ENCODE measurements at places on chromosomes 16 and 17.
A peak's percentile ranks its signal among the peaks of the same experiment; 100 is the strongest.

DNA sequence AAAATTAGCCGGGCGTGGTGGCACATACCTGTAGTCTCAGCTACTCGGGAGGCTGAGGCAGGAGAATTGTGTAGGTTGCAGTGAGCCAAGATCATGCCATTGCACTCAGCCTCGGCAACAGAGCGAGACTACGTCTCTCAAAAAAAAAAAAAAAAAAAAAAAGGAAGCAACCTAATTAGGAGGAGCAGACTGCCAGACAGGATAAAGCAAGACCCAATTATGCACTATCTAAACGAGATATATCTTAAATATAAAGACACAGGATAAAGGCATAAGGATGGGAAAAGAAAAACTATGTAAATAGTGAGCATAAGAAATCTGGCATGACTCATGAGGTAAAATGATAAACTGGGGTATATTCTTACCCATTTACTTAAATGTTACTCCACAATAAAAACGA lies 4.9 kb downstream of the TXNDC11 start:
- no peak for DNase-seq

DNA sequence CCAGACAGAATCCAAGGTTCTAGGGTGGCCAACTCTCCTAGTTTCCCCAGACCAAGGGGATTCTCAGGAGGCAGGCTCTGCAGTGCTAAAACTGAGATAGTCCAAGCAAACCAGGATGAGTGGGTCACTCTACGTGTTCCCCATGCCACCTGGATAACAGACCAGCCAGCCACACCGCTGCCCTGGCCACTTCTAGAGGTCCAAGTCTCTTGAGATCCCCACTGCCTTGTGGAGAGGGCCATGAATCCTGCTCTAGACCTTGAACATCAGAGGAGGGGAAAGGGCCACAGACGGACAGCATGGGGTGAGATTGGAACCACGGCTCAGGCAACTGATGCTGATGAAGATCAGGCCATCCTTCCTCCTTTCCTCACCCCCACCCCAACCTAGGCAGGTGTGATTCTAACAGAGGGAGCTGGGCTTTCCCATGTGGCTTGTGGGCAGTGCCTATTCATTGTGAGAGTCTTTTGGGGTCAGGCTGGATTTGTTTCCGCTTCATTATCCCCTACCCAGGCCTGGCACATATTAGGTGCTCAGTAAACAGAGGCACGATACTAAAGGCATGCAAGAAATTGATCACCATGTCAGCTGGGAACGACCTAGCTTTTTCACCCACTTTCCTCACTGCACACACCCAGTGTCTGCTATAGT lies 16.8 kb upstream of the TVP23A start:
- DNase-seq: no peak

DNA sequence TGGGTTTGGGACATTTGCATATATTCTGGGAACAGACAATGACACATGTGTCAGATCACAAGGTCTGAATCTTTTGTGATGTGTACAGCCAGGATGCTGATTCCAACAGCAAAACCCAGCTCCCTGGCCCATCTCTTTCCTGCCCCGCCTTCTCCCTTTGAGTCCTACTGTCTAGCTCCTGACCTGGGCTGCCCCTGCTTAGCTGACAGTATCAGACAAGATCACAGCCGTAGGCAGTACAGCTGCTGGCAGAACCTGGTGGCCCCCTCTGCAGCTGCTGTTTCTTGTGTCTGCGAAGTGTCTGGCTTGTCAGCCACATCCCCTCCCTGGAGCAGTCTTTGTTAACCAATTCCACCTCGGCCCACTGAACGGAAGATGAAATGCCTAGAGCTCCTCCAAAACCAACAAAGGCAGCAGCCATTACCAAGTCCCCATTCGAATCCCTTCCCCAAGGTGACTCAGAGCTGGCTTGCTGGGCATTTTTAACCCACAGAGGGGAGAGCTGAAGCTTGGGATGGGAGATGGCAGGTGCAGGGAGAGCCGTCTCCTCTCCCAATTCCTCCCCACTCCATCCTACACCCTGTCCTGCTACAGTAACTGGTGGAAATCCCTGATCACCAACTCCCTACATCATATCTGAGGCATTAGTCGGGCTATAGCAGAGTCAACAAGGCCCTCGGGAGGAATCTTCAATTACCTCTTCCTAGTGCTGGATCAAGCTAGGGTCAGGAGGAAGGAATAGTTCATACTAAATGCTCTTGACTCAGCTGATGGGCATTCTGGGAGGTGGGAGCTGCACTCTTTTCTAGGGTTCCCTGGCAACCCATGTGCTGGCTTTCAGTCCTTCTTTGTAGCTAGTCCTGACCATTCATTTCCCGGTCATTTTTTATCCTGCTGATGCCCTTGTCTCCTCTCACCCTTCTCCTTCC lies 5.8 kb downstream of the PIPOX start:
- DNase-seq: no peak

DNA sequence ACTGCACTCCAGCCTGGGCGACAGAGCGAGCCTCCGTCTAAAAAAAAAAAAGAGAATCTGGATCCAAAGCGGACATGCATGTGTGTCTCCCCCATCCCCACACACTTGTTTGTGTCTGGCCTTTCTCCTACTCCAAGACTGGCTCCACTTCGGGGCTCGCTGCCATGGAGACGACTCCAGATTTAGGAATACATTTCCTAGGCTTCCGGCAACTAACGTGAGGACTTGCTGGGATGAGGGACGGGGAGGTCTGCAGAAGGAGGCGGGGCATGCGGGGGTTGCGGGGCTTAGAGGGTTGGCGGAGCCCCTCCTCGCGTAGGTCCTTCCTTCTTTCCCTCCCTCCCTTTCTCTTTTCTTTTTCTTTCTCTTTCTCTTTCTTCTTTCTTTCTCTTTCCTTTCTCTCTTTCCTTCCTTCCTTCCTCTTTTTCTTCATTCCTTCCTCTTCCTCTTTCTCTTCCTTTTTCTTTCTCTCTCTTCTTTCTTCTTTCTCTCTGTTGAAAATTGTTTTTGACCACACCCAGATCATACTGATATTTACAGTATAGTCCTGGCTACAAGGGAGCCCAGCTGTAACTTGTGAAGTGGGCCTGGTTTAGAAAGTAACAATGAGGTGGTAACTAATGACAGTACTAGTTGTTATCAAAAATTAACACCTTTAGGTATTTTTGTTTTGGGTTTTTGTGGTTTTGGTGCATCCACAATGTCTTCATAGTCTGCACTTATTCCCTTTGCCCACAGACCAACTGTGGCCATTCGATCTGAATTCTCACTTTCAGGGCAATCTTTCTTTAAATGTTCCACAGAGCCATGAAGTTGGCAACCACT lies 25.2 kb downstream of the MIS12 start:
- DNase-seq: no peak

- DNase-seq: no peak
Observed at GRCh38 chr16:57578521-57579360, 36.3 kb downstream of the ADGRG5 start.

DNA sequence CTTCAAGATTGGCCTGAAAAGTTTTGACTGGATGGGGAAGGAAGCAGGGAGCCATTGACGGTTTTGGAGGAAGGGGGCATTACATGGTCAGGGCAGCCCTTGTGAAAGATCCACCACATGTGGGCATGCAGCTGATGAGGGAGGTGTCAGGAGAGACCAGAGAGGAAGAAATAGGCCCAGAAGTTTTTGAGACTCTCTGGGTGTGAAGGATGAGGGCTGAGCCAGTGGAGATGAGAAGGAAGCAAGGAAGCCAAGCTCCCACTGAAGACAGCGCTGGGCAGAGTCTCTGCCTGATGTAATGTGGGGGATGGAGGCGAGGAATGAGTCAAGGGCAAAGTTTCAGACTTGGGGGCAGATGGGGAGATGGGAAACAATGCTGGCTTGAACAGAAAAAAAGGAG lies 530 bp downstream of the CCL17 start:
- DNase-seq: no peak

DNA sequence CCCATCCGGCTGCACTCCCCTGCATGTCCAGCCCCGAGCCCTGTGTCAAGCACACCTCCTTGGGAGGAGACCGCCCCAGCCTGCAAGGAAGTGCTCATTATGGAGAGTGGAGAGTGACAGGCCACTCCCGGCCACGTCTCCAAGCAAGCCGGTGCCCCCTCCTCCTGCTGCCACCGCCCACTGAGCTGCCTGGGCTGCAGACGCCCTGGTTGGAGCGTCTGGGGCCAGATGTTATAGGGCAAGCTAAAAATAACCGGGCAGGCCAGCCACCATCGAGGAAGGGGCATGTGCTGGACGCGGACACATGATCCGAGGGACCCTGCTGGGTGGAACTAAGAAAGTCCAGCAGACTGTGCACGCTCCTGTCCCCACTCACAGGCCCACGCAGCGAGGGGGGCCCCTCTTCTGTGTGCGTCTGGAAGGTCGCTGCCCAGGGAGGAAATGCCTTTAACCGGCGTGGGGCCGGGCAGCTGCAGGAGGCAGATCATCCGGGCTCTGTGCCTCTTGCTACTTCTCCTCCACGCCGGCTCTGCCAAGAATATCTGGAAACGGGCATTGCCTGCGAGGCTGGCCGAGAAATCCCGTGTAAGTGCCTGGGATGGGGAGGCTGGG lies at the start of gene WFDC1:
Gene WFDC1, plus strand, starts transcription at position 348 of the 612 bp plus-strand sequence. Its CDS starts 94 bp downstream, at position 442.
- peak; percentile 36 for DNase-seq

- no peak for DNase-seq
Observed at GRCh38 chr17:28926366-28926765, 23.5 kb upstream of the DHRS13 start.

DNA sequence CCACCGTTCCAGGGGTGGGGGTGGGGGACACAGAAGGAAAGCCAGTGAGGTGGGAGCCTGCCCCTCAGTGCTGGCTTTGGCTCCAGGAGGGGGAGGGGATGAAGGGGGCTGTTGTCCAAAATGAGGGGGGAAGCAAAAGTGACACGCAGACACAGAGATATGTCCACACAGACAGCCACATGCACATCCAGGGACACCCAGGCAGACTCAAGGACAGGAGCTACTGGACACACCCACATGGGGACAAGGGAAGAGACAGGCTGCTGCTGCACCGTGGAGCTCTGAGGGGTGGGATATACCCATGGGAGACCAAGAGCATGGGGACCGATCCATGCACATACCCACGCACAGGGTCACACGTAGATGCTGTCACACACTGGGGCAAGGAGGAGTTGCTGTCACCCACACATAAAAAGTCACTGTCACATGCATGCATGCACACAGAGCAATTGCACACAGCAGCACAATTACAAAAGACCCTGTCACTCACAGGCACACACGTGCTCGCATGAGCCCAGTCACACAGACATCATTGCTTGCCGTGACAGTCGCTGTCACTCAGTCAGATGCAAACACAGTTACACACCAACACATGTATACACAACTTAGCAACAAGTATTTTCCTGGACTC lies 1.3 kb downstream of the THRA start:
- no peak for DNase-seq

- DNase-seq: peak; percentile 60
Observed at GRCh38 chr16:89325861-89326471, 108.5 kb downstream of the ZNF778 start.

DNA sequence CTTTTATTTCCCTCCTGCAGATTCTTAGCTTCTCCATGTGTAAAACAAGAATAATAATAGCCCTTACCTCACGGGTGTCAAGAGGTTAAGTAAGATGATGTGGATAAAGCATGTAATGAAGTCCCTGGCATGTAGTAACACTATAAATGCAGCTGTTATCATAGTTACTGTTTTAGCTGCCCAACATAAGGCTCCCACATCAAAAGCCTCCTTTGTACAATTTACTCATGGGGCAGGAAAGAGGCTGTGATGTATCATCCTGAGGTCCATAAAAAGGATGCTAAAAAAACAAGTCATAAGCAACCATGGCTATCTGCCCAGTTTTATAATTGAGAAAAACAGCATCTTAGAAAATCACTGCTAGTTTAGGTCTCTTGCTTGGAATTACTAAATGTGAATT lies 339.7 kb downstream of the CA10 start:
- no peak for DNase-seq

DNA sequence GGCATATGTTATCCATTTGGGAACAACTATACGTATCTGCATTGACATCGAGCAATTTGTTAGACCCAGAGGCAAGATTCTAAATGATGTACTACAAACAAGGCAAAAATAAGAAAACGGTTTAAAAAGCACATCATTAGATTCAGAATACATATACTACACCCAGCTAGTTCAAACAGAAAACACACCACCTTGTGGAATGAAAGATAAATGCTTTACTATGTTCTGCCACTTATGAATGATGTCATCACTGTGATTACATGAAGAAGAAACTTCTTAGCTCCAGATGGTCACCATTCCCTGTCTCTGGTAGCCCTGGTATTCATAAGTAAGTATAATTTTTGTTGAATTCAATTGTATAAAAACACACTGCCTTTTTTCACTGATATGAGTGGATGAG lies 7.8 kb downstream of the NACA2 start:
- DNase-seq: no peak
